ENCODE measurements at places on chromosomes 4 and X.

- no peak for DNase-seq
These were observed 946 bp downstream of the ANXA3 start for GRCh38 chr4:78552389-78553042.

- peak; percentile 23 for DNase-seq
These were observed 165.1 kb downstream of the VSIG4 start for GRCh38 chrX:65874765-65875164.

DNA sequence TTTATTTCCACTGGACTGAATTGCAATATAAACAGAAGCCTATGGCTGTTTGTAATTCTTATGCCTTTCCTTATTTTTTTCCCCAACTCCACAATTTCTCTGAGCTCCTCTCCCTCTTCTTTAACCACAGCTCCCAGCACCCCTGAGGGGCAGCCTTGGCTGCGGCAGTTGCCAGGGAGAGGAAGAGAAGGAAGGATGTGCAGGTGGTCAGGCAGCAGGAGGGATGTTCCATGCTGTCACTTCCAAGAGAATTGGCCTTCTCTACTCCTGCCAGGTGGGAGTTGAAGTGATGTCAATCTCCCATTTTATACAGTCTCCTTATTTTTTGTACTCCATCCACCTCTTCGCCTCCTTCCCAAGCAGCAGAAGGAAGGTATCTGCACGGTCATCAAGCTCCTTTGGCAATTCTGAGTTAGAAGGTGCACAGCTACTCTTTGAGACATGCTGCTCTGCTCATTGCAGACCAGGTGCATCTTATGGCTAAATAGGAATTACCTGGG, 343.3 kb upstream of the RPS6KA3 start:
- no peak for DNase-seq

DNA sequence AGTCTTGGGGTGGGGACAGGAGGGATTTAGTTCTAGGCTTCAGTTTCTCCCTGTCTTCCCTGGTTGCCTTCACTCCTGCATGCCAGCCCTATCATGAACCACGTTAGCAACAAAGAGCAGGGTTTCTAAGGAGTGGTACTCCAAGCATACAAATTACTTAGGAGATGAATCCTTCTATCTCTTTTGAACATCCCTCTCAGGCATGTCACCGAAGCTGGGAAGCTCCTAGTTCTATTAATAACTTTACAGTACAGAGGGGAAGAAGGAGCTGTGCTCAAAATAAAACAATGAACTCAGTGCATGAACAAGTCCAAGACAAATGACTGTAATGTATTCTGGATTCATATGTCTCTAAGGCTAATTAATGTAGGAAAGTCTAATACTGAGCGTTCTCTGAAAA, 450.6 kb upstream of the RASGEF1B start:
- no peak for DNase-seq

DNA sequence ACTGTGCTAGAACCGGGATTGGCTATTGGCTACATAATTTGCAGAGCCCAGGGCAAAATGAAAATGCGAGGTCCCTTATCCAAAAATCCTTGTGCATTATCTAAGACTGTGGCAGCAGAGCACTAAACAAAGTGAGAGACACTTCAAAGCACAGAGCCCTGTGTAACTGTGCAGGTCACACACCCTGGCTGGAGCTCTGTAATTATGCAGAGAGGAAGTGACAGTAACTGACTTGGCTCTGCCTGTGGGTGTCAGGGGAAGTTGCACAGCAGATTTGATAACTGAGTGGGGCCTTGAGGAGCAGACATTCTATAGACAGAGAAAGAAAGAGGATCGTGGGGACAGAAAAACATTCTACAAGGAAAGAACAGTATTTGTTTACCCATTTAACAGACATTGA, 173.5 kb upstream of the FMR1 start:
- DNase-seq: no peak

DNA sequence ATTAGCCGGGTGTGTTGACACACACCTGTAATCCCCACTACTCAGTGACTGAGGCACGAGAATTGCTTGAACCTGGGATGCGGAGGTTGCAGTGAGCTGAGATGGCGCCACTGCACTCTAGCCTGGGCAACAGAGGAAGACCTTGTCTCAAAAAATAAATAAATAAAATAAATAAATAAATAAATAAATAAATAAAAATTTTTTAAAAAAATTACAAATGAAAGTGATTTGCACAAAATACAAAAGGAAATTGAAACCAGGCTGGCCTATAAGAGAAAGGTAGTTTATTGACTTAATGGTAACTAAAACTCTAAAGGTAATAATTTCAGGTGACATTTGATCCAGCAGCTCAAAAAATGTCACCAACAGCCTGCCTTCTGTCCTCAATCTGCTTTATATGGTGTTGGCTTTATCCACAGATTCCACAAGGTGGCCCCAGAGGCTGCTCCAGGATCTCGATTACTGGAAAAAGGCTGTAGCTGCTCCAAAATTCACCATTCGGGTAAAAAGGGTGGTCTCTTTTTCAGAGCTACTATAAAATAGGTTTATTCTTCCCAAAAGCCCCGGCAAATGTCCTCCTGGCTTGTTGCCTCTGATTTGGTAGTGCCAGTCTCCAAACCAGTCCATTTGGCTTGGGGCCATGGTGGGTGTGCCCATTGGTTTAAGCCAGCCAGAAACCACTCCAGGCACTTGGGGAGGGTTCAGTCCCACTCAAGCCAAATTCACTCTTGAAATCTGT, 61.4 kb upstream of the TRIM2 start:
- DNase-seq: peak; percentile 87

DNA sequence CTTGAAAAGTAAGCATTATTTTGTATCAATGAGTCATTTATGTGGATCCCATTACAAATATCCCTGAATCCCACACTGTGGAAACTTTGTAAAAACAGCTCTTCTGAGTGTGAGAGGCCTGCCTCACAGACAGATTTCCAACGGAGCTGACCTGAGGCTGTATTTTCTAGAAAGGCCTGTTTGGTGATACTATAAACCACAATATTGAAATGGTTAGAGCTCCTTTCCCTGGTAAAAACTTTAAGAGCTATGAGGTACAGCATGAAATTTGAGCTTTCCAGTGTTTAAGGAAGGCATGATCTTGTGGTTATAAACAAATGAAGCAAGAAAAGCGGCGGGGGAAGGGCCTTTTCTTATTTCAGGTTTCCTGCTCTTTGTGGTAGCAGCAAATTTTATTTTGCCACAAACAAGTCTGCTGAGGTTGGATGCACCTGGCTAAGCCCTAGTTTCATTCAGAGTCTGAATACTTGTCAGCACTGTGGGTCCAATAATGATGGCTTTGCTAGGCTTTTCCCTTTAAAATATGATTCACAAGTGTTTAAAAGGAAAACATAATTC, 86.8 kb upstream of the ETNPPL start:
- no peak for DNase-seq

DNA sequence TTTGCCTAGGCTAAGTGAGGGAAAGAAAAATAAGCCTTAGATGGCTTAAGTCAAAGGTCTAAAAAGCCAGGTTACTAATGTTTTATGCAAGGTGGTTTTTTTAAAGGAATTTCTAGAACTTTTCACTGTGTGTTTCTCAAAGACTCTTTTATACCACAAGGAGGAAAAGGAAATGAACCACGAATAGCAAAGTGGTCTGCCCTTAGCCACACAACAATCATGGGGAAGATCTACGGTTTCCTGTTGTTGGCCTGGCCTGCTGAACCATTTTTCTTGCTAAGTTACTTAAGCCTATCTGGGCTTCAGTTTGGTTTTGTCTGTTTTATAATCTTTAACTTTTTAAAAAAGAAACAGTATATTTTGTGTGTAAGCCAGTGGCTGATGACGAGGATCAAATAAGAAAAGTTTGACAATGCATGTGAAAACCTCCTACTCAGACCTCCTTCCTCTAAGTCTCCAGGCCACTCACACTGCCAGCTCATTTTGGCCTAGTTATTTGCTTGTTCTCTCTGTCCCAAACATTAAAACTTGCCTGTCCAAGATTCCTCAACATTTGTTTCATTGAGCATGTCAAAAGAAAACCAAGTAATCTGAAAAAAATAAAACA, 56.7 kb upstream of the COL25A1 start:
- no peak for DNase-seq

GRCh38 chr4:141220271-141220670, 424 bp upstream of the ZNF330 start:
- no peak for DNase-seq

DNA sequence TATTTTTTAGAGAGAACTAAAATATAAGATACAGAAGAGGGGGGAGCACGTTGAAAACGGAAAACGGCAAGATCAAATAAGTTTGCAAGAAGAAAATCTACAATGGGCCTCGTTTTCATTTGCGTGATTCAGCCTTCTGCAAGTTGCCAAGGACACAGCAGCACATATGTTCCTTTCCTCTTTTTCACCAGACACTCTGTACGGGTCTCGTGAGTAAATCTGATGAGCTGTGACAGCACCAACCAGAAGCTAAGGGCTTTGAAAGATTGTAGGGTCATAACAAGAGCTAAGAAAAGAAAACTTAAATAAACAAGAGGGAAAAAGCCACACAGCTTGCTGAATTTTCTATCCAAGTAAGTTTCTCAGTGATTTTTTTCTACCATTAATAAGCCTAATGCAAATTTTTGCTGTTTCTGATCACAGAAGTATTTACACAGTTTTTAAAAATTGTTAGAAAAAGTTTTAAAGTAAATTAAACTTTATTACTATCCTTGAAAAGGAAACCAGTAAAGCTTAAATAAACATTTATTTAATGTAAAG, 63.4 kb downstream of the SCML2 start:
- no peak for DNase-seq

DNA sequence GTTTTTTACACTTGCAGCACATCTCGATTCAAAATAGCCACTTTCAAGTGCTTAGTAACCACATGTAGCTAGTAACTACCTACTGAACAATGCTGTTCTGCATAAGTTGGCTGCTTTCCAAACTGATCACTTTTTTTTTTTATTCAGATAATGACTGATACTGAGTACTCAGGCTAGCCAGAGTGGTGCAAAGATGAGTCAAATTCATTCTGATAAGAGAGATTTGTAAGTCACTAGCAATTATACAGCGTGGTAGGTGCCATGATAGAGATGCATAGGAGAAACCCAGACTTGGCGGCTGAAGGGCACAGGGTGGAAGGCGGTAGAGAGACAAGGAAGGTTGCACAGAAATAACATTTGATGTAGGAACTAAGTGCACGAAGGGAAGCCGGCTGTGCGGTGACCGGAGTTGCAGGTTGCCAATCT, 357 bp upstream of the IGBP1 start:
- no peak for DNase-seq

- DNase-seq: peak; percentile 3
These were observed 34.1 kb downstream of the PRRG1 start for GRCh38 chrX:37383313-37383712.

- DNase-seq: no peak
These were observed 36.1 kb downstream of the COPS4 start for GRCh38 chr4:83071116-83071515.

- no peak for DNase-seq
These were observed 18.4 kb upstream of the MYOZ2 start for GRCh38 chr4:119116925-119117900.

DNA sequence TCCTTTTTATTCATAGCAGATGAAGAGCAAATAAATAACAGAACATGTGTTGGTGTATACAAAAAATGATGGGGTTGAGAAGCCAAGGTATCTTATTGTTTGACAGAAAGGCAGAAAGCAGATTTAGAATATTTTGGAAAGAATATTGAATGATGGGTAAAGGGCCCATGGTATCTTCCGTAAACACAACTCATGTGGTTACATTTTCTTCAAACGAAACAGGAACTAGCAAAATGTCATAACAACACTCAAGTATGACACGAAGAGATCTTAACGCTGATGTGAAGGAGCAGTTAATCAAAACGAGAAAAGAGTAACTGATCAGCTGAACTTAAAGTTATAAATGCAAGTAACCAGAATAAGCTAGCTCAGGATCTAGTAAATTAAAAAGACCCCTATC, 195.7 kb upstream of the GK2 start:
- DNase-seq: no peak

DNA sequence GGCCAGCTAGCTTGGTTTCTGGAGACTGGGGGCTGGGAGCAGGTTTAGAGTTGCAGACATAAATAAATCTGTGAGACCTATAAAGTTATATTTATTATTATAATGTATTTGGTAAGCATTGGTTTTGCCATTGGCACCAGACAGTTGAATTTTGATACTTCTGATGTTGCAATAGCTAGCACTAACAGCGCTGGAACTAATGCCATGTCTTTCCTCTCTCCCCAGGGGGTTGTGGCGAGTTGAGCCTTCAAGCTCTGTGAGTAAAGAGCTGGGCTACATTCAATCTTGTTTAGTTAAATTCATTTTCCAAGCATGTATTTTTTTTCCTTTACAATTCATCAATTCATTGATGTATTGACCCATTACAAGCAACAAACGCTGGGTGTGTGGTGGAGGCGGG, 358.7 kb upstream of the NR3C2 start:
- DNase-seq: no peak

DNA sequence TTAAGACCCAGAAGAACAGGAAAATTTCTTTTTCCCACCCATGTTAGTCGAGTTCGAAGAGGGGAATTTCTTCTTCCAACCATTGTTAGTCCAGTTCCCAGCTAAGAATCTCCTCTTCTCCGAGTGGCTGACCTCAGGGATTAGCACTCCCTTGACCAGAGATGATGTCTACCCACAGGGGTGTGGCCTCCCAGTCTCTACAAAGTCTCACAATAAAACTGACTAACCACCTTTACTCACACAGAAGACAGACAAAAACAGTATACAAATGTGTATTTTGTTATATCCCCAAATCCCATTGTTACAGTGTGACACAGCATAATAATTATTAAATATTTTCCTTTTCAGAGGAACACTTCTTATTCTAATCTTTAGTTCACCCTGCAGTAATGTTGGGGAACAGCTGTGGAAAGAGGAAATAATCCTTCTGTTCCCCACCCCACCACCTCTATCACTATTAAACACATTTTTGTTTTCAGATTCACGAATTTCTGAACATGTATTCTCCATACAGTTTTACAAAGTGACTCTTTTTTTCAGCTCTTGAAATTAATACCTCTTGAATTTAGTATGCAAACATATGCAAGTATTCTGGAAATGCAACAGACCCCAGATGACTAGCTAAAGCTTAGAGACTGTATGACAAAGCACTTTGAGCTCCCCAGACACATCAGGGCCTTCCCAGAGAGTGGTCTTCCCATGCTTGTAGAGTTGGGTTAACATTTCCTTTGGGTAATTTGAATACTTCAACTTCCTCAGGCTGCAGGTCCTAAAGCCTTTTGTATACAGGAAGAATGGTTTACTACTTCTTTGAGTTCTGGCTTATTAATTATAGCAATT, 62.5 kb upstream of the NFKB1 start:
- DNase-seq: no peak

DNA sequence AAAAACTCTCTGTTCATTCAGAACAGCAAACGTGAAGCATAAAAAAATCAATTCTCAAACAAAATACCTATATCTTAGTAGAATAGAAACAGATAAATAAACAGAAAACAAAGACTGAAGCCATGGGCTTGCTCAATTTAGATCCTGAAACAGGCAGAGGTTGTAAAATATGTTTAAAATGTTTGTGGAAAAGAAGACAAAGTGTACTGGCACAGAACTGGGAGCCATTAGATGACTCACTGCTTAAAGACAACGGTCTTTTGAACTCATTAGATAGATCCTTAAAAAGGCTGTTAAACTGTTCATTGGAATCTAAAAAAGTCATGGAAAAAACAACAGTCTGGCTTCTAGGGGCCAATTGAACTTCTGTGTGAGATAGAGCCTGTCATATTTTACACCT, 247.0 kb upstream of the NDST4 start:
- no peak for DNase-seq

Data from erythroblast (primary cell).